ENCODE measurements at places on chromosomes 11 and 22. TPM values are rescaled to one million over a fixed set of nuclear protein-coding genes. Genes with fewer than 3 reads are reported as not detected.

GRCh38 chr22:30313527-30314363 lies 13.0 kb downstream of the TBC1D10A start:
- peaks cover 69% of the 10 kb centered on the region for H3K4me1 ChIP-seq
- no peaks in the 10 kb centered on the region for H3K36me3 ChIP-seq
- H3K27ac ChIP-seq: no peak overlapping the region
- no peak for DNase-seq

ABTB2 gene
- 2.1 TPM for total RNA-seq

OR6A2 gene
- 2.3 TPM for total RNA-seq

GRCh38 chr11:5258543-5259262 lies 4.1 kb upstream of the HBG2 start:
- no peak for DNase-seq
- H3K4me1 ChIP-seq: no peaks in the 10 kb centered on the region
- no peak overlapping the region for H3K4me3 ChIP-seq
- H3K27ac ChIP-seq: no peak overlapping the region
- H3K27me3 ChIP-seq: no peaks in the 10 kb centered on the region
- no peaks in the 10 kb centered on the region for H3K36me3 ChIP-seq

GRCh38 chr11:62882431-62882749 lies 1.7 kb downstream of the SLC3A2 start:
- no peak for DNase-seq
- peak overlapping the region; percentile 60 for H3K4me3 ChIP-seq
- H3K4me1 ChIP-seq: peaks cover 59% of the 10 kb centered on the region
- H3K27me3 ChIP-seq: no peaks in the 10 kb centered on the region

DEUP1 gene
- total RNA-seq: not detected

MS4A3 gene
- total RNA-seq: not detected

OR51I1 gene
- not detected for total RNA-seq
